ENCODE measurements at places on chromosomes 7 and 10.

DNA sequence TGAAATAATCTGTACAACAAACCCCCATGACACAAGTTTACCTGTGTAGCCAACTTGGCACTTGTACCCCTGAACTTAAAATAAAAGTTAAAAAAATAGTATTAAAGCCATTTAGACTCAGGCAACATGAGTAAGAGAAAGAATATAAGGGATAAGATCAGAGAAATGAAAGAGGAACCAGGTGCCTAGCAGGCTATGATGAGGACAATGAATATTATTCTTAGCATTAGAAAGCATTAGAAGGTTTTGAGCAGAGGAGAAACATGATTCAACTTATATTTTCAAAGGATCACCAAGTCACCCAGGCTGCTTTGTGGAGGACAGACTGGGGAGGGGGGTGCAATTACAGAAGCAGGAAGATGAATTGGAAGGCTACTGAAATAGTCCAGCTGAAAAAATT lies 48.1 kb upstream of the TES start:
- no peak for DNase-seq

- DNase-seq = no peak
Observed at GRCh38 chr10:124614003-124614659, 130.0 kb downstream of the FAM53B start.

- no peak for DNase-seq
Observed at GRCh38 chr10:14859775-14860174, 18.9 kb upstream of the SUV39H2 start.

- no peak for DNase-seq
Observed at GRCh38 chr10:131689016-131689415, 211.8 kb upstream of the PPP2R2D start.

DNA sequence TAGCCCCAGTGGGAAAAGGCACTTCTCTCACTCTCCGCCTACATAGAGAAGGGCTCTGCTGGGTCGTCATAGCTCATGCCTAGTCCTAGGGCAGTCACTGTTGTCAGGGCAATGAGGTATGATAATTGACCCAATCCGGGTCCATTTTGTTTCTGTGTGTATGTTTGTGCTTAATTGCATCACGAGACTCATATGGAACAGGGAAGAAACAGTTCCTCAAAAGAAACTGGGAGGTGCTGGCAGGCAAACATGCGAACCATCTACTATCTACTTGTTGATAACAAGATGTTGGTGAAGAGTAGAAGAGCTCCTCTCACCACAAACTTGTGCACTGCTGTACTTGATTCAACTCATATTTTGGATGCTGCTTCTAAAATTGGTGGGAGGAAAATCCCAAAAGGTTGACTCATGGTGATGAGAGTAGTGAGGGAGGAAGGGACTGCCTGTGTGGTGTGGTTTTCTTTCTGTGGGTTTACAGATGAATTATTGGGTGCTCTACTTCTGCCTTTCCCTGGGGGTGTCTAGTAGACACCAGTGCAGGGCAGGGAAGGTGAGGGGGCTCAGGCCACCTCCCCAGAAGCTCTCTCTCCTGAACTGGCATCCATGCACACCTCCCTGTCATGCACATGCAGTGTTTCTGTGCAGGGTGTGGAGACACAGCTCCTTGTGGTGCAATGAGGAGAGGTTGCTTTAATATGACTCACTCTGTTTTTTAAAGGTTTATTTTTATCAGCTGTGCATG lies 29.4 kb downstream of the LSMEM1 start:
- peak; percentile 79 for DNase-seq

Measured in astrocyte of the spinal cord (primary cell).